ENCODE measurements at places on chromosomes 7 and 10.

- no peak for DNase-seq
Observed at GRCh38 chr7:9488555-9488954, 1055.1 kb downstream of the NXPH1 start.

DNA sequence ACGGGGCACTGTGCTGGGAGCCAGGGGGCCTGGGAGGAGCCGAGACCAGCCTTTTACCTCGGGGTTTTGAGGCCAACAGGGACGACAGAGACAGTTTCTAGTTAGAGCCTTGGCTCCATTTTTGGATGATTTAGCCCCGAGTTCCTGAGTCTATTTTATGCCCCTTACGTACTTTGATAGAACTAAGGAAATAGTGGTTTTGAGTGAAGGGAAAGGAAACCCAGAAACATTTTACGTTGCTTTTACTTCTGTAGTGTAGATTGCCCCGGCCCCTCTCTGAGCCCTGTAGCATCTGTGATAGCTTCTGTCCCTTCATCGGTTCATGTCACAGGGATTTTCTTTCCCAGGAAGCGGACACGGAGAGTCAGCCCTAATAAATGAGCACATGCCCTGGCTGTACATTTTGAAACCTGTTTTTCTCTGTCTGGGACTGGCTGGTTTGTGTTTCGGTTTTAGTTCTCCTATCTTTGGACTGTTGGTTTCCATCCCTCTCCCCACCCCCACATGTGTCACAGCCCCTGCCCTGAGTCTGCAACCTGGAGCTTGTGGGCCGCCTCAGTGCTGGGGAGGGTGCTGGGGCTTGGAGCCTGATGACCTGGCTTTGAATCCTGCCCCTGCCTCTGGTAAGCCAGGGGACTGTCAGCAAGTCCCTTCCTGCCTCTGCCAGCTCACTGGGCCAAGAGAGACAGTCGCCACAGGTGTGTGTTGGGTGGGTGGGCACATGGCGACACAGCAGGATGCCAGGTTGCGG lies 6.9 kb upstream of the ORAI2 start:
- DNase-seq: peak; percentile 91

GRCh38 chr10:22344249-22344648 lies 1.0 kb upstream of the SPAG6 start:
- no peak for DNase-seq

DNA sequence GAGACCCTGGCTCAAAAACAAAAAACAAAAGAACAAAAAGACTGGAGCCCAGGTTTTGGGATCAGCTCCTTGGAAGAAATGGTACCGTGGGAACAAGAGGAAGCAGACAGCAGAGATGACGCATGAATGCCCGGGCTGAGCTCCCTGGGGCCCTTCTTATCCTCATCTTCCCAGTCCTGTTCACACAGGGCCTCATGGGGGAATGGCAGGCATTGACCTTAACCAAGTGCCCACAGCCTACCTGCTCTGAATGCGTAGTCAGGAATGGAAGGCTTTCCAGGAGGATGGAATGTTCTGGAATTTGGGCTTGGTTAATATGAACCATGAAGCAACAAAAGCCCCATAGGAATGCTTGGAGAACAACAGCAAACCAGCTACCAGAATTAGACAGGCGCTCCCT lies 154.7 kb downstream of the PRPF18 start:
- DNase-seq: no peak

DNA sequence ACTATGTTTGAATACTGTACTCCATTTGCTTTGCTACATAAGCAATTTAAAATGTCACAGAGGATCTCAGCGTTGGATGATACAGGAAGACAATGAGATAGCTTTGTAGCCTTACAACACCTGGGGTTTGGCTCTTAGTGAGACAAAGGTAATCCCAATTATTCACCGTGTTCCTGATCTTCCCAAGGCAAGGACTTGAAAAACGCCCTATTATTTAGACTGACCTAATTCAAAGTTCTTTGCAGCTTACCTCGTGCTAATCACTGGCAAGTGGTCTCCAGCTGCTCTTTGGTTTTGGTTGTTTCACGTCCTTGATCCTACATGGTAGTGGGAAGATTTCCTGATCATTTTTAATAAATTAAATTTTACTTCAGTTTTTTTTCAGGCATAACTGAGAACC lies 23.0 kb upstream of the C7orf33 start:
- DNase-seq: no peak

DNA sequence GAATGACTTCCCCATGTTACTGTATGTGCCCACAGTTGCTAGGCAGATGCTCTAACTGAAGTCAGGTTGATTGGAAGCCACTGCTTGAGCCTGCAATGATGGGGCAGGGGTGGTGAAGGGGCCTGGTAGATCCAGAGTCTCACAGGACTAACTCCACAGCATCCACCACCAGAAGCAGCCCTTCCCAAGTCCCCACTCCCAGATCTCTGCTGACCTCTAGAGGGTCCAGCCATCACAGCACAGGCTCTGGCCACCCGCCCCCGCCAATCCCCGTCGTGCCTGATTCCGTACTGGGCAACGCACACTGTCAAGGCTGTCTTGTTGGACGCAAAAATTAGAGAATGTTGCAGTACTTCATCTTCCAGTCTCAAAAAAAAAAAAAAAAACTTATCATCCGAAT lies 136.8 kb upstream of the PDE1C start:
- no peak for DNase-seq

Data from activated CD4-positive, alpha-beta T cell treated with anti-CD3 and anti-CD28 coated beads, Interleukin-2, Interleukin-6, amounts not matched to agents 100 ng/mL and 50 ng/mL, durations not matched to agents 16 hours and 8 hours (primary cell).